Muscle of arm (tissue), 14 donors: ENCODE measurements at places on chromosomes 2 and 18.

GRCh38 chr2:186592137-186592875 lies 2.5 kb downstream of the ITGAV start:
- DNase-seq = no peak

- DNase-seq = no peak
These were observed 72.5 kb downstream of the MTCL1 start for GRCh38 chr18:8777846-8778245.

DNA sequence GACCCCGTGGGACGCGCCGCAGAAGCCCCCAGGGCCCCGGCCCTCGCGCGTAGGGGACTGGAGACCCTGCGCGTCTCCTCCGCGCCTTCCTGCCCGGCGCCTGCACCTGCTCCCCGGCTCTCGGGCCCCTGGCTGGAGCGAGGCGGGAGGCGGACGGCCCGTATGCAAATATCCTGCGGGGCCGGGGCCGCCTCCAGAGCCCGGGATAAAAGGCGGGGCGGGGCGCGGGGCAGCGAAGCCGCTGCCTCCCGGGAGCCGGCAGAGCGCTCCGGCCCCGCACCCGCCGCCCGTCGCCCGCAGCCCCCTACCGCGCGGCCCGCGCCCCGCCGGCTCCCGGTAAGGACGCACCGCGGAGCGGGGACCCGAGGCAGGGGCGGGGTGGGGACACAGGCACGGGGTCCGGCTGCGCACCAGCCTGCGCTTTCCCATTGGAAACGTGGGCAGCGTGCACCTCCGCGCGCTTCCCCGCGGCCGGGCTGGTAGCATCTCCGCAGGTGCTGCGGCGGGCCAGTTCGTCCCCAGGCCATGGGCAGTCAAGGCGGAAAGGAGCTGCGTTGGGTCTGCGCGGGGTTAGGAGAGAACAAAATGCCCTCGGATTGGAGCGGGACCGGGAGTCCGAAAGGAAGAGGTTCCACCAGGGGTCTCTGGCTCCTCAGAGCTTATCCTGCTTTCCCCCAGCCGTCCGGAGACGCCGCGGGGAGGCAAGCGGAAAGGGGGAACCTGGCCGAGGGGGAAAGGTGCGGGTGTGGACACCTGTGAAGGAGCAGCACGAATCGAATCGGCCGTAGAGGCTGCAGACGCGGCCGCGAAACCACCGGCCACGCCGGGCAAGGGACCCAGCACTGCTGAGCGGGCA lies at the start of gene ATP6V1C2:
ATP6V1C2 (plus strand) TSS at position 235 of the 856 bp plus-strand sequence. CDS start 1,220 bp downstream, outside the sequence.
- no peak for DNase-seq

DNA sequence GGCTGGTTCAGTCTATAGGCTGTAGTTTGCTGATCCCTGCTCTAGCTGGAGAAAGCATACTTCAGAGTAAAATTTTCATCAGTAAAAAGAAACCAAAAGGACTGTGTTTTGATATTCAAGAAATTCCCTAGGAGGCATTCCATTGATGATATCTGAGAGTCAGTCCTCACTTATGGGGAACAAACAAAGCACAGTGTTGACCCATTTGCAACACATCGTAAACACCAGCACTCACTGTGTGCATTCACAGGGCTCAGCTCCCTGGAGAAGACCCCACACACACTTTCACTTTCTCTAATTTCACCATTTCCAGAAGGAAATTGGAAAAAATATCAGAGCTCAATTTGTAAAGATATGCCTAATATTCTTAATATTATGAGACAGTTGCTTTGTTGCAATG lies 147.1 kb downstream of the PIEZO2 start:
- no peak for DNase-seq

- DNase-seq = no peak
These were observed 314.6 kb downstream of the CNTNAP5 start for GRCh38 chr2:124339709-124340108.

DNA sequence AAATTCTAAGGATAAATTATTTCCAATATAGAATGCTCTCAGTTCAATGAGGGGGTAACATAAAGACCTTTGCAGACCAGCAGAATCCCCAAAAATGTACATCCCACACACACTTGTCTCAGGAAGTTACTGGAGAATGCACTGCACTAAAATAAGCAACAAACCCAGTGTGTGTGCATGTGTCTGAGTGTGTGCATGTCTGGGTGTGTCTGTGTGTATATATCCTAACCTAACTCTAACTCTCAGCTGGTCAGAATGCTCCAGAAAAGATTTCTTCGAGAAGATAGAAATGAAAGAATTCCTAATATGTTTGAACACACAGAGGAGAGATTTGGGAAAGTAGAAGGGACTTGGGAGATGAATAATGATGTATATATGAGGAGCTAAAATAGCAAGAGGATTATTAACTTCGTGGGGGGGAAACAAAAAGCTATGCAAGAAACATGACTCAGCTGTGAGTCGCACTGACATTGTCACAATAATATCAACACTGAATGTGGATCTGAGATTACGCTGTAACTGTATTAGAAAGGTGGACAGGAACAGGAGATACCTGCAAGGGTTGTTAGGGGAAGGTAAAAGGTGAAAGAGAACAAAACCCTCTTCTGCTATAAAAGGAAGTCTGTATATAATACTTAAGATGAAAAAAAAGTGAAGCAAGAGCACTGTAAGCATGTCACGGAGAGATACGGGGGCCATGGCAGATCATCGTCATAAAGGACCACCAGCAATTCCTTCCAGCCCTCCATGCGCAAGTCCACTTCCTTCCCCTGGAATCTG lies 11.1 kb downstream of the COLEC12 start:
- DNase-seq = no peak

DNA sequence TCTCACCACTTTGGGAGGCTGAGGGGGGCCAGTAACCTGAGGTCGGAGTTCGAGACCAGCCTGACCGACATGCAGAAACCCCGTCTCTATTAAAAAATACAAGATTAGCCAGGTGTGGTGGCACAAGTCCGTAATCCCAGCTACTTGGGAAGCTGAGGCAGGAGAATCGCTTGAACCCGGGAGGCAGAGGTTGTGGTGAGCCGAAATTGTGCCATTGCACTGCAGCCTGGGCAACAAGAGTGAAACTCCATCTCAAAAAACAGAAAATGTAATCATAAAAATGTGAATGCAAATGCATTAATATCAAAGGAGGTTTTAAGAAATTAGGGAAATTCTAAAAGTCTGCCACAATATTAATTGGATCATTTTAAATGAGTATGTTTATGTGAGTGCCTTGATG lies 45.7 kb downstream of the ACTR2 start:
- no peak for DNase-seq

DNA sequence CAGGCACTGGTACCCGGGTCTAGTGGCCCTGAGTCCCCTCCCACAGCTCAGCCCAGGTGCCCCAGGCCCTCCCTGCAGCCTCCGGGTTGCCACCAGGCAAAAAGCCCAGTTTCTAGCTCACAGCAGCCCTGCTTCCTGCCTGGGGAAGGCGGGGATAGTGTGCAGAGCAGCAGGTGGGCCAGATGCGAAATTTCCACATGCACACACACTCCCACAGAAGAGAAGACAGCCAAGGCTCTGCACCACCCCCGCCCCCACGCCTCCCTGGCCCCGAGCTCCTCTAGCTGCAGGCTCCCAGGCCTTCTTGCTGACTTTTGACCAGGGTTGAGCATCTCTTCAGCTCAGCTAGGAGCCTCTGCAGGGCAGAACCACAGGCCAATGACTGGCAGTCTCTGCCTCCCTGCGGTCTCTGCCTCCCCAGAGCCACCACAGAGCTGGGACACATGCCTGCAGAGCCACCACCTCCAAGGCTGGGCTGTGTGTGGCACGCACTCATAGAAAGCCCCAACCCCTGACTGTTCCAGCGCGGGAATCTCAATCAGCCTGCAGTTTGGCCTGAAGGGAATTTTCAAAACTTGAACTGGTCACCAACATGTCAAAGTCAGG lies 7.2 kb downstream of the SLC66A2 start:
- no peak for DNase-seq

- DNase-seq = no peak
These were observed 88.0 kb downstream of the AFF3 start for GRCh38 chr2:100054426-100054825.

- no peak for DNase-seq
These were observed 117.7 kb downstream of the EN1 start for GRCh38 chr2:118729760-118730159.

DNA sequence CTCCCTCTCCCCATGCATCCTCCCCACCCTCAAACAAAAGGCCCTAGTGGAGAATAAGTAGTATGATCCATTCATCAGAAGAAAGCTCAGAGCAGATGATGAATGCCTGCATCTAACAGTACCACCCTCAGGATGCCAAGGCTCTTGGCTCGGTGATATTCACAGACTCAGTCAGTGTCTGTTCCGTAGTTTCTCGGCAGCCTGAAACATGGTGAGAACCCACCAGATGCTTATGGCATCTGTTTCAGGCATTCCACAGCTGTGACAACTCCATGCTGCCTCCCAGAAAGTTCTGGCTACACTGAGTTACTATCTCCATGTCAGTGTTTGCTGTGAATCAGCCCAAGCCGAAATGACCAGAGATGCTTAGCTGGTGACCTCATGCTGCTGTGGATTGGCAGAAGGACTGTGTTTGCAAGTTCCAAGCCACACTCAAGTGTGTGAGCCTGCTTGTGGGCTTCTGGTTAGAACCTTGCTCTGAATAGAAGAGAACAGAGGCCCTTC lies 83.9 kb downstream of the WDSUB1 start:
- peak; percentile 56 for DNase-seq

GRCh38 chr2:9199716-9200632 lies 6.6 kb upstream of the ASAP2 start:
- no peak for DNase-seq

DNA sequence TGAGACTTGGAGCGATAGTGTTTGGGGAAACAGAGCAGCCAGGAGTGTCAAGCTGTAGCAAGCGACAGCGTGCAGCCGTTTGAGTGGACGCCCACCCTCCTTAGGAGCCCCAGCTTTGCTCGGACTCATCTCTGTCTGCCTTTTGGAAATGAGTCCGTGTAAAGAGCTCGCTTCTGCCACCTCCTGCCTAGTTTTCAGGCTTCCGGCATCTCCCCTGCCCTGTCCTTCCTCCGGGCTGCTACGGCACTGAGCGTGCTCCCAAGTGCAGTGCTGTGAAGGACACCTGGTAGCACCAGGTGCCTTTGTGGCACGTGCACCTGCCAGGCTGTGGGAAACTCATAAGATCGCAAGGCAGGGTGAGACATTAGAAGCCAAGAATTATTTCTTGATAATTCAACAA lies 117.1 kb downstream of the RNF144A start:
- no peak for DNase-seq

GRCh38 chr2:137975280-137976271 lies 11.3 kb downstream of the HNMT start:
- DNase-seq = no peak

DNA sequence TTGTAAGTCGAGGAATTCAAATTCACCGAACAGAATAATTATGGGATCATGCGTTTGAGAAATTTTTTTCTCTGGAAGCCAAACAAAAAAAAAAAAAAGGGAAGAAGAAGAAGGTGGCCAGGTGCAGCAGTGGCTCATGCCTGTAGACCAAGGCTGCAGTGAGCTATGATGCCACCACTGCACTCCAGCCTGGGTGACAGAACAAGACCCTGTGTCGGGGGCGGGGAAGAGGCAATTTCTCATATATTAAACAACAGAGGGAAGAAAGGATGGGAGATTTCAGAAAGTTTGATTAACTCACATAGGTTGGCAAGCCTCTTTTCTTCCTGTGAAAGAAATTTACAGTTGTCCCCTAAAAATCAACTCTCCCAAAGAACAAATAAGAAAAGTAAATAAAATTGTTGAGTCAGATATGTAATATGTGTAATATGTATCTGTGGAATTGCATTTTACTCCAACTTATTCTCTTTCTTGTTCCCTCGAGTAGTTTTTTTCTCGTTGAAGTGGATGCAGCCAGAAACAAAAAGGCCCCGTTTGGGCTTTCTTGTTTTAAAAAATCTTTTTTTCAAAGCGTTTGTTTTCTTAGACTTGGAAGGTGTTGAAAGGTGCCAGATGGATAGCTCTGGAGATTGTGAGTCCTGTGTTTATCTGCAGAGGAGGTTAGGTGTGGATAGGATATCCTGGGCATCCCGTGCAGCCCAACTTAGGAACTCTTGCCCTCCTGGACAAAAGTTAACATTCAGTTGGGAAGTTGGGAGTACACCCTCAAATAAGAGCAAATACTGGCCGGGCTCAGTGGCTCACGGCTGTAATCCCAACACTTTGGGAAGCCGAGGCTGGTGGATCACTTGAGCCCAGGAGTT lies 25.4 kb upstream of the FMNL2 start:
- no peak for DNase-seq

- DNase-seq = no peak
These were observed 125.6 kb upstream of the CDC42EP3 start for GRCh38 chr2:37797081-37797480.

DNA sequence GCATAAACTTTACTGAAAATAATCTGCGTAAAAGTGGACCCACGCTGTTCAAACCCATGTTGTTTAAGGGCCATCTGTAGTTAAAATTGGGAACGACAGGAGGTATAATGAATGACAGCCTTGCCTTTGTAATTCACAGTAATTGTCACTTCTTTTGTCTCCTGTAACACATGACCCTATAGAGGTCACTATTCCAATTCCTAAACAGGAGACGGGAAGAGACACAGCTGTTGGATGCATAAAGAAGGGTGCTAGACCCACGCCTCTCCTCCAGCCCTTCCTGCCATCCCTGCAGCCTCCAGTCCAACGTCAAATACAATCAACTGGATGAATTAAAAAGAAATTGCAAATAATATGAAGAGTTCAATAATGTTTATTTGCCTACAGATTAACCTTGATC lies 63.1 kb upstream of the NFATC1 start:
- DNase-seq = no peak

DNA sequence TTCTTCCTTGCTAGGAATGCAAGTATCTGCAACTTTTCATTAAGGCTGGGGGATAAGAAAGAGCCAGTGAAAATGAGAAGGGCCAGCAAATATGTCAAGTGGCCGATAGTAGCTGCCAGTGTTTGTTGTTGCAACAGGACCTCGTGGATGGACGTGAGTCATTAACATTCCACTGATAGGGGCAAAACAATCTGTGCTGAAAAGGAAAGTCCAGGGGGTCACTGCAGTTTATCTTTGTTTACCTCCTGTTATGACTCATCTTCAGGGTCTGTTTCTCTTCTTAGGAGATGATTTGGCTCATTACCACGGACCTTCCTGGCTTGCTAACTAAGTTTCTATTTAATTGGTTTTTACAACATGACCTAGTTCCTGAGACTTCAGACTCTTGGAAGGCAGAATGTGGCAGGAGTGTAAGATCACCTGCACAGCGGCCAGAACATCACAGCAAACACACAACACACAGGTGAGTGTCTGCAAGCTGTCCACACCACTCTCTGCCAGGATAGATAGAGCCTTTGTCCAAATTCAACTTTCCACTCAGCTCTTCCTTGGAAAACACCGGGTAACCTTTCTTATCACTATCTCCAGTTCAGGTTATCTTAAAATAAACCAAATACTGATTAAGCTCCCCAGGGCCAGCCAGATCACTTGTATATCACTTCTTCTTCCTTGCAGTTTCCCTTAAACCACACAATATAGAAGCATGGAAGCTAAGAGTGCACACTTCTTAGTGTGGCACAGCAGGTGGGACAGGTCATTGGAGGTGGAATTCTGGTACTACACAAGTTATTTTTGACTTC lies 157.5 kb upstream of the LMAN1 start:
- DNase-seq = no peak

- DNase-seq = no peak
These were observed at the start of gene LYPD6B for GRCh38 chr2:149038442-149039212. Gene LYPD6B, plus strand, starts transcription at chr2:149038699. Its CDS starts 92,250 bp downstream, at chr2:149130949.
